Left lung (tissue), 14 donors: ENCODE measurements at places on chromosomes 5 and 9. TPM values are rescaled to one million over a fixed set of nuclear protein-coding genes. Genes with fewer than 3 reads are reported as not detected.

- DNase-seq: no peak
These were observed 53.2 kb downstream of the C5orf22 start for GRCh38 chr5:31585166-31585894.

- DNase-seq: no peak
These were observed 149.0 kb downstream of the AUH start for GRCh38 chr9:91212596-91213243.

DNA sequence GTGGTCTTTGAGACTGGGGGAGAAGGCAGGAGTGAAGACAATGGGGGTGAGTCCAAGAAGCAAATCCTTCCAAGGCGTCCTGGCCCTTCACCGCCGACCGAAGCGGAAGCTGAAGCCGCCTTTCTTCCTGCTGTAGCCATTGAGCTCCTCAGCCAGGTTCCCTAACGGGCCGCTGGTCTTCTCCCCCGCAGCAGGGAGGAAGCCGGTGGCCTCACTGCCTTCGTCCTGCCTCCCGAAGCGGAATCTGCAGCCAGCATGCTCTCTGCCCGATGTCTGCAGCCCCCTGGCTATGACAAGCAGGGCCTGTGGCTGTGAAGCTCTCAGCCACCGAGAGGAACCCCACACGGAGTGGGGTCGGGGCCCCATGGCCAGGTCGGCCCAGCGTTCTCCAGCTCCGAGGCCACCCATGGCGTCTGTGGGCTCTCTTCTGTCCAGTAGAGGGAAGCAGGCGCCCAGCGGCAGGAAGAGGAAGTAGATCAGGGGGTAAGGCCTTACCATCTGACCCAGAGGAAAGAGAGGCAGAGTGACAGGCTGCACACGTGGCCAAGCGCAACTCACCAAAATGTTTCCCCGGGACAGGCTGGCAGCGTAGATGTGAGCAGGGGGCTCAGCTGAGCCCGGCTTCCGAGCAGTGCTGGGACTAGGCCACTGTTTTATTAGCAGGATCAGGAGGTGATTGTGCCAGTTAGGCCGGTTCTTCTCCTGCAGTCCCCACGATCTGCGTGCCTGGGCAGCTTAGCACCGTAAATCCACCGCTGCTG, 3.1 kb downstream of the QRFP start:
- DNase-seq: peak; percentile 34

DNA sequence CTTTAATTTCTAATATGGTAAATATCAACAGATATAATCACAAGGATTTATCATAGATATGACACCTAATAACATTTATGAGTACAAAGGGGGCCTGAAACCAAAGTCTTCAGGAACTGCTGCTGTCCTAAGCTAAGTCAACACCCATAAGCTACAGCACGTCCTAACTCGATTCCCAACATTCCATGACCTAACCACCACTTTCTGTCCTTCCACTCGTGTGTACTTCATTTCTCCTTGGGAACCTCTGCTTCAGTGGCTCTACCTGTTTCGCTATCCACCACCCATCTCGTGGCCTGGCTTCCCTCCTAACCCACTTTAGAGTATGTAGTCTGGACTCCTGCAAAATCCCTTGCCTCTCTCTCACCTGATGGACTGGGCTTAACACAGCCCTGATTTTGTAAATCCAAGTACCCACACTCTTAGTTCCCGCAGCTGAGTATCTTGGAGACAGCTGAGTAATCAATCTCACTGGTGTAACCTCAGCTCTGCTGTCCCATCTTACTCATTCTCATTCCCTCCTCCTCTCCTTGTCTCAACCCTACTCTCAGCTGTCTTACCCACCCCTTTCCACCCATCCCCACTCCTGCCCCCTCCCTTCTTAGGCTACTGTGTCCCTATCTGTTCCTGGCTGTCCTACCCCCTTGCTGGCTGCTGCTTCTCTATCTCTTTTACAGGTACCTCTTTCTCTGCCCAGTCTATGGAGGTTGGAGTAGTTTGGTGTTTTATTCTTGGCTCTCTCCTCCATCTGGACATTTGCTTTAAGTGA, 101.8 kb downstream of the MAST4 start:
- DNase-seq: no peak

DNA sequence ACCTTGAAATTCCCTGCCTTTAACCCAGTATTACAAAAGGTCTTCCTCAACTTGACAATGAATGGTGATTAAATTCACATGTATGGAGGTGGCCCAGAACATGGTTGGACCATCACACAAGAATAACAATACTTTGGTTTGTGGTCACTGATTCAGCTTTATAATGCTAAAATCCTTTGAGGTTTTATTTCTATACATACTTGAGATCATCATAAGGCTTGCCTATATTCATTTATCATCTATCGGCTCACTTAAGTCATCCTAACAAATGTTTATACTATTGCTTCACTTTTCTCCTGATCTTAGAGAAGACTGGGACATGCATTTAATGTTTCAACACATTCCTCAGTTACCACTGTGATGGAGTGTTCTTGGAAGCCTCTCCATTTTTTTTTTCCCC, 191.3 kb downstream of the DMAC1 start:
- no peak for DNase-seq

DNA sequence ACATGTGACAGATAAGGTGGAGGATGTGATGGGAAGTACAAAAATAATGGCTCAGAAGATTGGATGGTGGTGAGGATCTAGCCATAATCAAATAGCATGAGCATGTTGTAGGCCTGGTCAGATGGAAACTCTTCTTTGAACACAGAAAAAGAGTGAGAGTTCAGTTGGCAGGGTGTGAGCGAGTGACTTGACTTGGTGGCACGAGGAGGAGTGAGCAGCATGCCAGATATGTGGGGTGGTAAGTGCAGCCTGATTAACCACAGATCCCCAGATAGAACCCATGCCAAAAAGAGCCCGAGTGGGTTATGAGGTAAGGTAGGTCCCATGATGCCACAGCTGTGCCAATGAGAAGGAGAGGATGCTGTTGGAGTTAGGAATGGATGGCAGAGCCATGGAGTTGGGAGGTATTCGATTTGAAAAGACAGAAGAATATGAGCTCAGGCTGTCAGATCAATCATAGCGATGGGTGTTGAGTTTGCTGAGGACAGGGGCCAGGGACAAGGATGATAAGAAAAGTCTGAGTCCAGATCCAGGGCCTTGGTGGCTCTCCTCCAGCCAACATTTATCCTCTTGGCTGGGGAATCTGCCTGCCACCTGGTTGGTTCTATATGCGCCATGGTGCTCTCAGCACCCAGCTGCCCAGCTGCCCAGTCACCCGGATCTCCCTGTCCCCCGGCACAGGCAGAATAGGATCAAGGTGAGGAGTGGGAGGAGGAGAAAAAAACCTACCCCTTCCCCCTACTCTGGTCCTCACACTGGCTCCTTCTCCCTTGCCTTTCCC, 16.5 kb downstream of the GARNL3 start:
- DNase-seq: no peak

DNA sequence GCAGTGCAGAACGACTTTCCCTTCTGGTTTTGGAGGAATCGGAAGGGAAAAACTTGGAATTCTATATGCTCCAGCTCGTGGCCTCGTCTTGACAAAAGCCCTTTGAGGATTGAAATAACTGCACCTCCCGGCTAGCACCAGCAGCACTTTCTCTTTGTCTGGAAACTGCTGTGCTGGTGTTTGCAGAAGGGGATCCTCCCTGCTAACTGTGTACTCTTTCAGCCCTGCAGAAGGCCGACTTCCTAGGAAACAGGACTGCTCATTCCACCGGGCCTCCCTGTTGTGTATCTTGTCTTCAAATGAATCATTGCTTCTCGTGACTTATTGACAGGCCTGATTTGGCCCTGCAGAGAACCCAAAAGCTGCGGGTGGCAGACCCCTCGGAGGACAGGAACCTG, 23.6 kb downstream of the STC2 start:
- no peak for DNase-seq

DNA sequence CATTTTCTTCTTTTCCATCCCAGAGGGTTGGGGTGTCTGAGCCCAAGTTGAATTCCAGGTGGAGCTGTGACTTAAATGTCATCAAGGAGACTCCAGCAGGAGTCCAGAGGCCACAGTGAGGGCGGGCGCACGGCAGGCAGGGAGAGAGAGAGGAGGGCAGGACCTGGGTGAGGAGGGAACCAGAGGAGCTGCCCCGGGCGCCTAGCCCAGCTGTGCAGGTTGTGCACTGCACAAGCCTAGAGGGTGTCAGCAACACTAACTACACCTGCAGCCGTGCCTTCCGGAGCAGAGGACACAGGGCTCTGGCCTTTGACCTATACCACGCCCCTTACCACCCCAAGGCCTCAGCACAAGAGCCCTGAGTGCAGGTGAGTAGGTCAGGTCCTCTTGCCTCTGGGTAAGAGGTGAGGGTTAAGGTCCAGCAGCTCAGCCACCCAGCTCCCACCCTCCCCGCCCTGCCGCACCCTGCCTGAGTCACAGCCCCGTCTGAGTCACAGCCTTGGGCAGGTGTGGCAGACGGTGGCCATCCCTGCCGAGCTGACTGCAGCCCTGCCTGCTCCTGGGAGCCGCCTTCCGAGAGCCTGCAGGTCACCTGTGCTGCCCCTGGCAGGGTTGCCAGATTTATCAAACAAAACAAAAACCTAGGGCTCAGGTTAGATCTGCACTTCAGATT, 6.4 kb upstream of the AGPAT2 start:
- DNase-seq: peak; percentile 85

DNA sequence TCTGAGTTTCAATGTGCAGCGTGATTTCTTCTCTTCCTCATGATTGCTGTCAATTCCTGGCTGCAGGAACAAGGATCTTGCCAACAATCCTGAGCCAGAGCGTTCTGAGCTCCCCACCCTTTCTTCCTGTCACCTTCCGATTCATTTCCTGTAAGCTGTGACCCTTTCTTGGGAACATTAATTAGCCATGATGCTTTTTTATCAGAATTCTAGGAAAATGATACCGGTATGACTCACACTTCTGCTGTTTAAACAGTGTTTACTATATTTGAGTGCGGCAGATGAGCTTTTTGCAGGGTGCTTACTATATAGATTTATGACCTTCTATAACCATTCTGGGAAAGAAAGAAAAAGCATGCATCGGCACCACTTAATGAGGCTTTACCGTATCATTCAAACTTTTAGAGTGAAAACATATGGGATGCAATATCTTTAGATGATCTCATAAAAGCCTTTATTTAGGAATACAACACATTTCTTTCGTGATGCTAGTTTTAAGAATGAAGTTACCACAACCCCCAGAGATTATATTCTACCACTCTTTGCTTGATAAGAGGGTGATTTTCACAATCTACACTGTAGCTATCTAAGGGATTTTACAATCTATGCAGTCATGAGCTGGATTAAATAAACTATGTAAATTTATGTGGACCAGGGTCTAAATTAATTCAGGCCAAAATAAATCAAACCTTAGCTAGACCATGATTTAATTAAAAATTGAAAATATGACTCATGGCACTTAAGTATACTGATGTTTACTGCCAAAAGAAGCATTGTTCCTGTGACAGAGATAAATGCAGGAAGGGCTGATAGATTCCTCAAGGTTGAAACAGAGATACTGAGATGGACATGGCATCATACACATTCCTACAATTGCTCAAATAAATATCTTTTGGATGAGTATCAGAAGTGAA, 38.0 kb upstream of the OSMR start:
- DNase-seq: no peak

DNA sequence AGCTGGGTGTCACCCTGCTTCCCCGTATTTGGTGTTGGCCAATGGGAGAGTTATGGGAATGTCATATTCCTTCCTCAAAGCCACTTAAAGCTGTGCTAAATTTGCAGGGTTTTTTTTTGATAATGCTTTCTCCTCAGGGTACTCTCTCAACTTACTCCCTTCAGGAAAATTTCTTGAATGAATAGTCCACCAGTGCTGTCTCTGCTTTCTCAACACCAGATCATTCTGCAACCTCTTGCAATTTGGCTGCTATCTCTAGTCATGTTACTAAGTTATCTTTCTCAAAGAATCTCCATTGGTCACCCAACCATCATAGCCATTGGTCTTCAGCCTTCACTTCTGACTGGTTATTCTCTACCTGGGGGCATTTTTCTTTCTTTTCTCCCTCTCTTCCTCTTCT, 13.4 kb upstream of the TNFAIP8 start:
- no peak for DNase-seq

GRCh38 chr9:33956544-33956943, 92.1 kb downstream of the UBAP2 start:
- DNase-seq: no peak

GRCh38 chr9:72440378-72440777, 75.4 kb upstream of the ZFAND5 start:
- no peak for DNase-seq

- DNase-seq: no peak
These were observed 274.7 kb downstream of the YTHDC2 start for GRCh38 chr5:113788141-113788655.

- no peak for DNase-seq
These were observed 341.1 kb downstream of the ASTN2 start for GRCh38 chr9:117073539-117074341.

DNA sequence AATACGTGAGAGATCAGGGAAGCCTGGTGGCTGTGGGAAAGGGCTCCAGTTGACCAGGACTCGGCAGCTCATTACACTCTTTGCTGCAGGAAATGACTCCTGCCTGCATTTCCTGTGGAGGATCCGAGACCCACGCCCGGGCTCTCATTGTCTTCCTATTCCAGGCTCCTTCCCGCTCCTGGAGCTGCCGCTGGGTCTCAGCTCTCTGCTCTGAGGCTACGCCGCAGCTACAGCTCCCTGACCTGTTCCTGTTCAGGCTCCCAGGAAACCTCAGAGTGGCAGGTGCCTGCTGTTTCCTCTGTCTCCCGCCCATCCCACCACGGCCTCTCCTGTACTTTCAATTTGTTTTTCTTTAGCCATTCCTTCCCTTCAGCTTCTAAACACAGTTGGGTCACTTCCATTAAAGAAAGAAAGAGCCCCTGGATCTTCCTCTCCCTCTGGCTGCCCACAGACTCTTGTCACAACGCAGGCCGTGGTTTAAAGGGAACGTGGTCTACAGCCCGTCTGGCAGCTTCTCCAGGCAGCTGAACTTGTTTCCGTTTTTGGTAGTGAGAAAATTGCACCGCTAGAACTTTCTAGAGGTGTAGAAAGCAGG, 71.5 kb downstream of the IL6ST start:
- no peak for DNase-seq

DNA sequence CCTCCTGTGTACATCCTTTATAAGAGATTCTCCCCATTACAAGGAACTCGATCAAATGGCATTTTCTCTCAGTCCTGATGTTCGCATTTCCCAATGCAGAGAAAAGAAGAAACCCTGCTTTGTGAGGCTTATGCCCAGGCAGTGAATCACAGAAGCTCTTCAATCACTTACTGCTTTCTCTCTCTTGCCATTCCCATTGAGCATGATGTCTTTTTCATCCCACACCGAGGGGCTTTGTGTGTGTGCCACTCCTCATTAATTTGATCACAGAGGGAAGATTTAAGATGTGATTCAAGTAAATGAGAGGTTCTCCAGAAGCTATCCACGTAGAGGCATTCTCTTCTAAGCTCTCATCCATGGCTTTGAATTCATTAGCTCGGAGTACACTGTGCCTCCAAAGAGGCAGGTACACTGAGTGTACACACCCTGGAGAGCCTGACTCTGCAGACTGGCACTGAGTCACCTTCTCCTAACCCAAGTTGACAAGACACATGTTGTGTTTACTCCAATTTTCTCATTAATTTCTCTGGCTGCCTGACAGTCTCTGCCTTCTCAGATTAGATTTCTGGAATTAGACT, 45.4 kb downstream of the MFAP3 start:
- DNase-seq: no peak

GRCh38 chr5:143350751-143351602, 52.5 kb downstream of the NR3C1 start:
- DNase-seq: no peak

Gene ELOVL7
- polyA plus RNA-seq: 2.8 TPM

Gene SHOC1
- 0.27 TPM for polyA plus RNA-seq

Gene UNC5A
- polyA plus RNA-seq: 1.6 TPM

Gene PAPPA
- 1.2 TPM for polyA plus RNA-seq

Gene ANKRD20A1
- polyA plus RNA-seq: 0.94 TPM

Gene PITX1
- 0.68 TPM for polyA plus RNA-seq

Gene KCNMB1
- 1.1 TPM for polyA plus RNA-seq

Gene MCTP1
- 6.3 TPM for polyA plus RNA-seq

Gene CCDC192
- polyA plus RNA-seq: 1.4 TPM
